GM12878 (cell line): ENCODE measurements at places on chromosomes 3 and 15. TPM values are rescaled to one million over a fixed set of nuclear protein-coding genes. Genes with fewer than 3 reads are reported as not detected.
A peak's percentile ranks its signal among the peaks of the same experiment; 100 is the strongest.

DNA sequence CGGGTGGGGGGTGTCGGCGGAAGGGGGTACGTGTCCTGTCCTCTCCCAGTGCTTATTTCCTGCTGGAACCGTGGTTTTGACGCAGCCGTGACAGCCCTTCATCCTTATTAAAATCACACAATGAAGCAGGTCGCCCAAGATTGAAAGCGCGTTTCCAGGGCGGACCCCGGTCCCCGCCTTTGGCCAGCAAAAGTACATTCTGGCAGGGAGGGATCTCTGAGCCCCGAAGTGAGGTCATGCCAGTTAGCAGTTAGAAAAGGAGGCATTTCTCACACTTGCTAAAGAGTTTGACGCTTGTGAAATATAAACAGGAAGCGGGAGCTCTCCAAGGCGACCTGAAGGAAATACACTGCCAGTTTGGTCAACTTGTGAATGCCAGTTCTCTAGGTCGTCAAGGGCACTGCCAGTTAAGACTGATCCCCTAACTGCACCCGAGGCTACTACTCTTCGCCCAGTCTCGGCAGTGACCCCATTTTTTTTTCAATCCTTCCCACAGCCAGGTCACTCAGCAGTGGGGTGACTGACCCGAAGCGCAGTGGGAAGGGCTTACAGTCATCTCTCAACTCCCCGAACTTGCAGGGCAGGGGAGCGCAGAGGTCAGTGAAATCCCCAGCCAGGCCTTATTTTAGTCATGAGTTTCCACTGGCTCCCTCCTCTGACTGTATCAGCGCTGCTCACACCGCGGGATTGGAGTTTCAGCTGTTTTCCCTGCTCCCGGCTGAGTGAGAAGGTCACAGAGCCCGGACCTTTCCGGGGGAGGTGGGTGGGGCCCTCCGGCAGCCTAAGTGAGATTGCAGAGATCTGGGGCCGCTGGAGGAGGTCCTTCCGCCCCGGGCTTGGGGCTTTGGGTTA lies 2.0 kb upstream of the BHLHE40 start:
- peak; percentile 89 for DNase-seq

DNA sequence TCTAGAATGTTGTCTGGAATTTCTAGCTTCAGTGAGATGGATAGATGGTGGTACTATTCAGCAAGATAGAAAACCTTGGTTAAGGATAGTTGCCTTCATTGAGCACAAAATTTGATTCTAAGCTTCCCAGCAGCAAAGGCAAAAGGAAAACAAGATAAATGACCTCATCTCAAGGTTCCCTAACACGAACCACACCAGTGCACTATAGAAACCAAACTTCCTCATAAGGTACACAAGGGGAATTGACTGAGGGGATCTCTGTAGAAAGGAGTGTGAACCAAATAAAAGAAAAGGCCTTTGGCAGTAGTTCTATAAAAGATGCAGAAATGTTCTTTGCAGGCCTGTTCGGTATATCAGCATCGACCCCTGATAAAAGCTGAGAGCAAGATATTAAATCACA lies 288.9 kb downstream of the SHQ1 start:
- DNase-seq = no peak

DNA sequence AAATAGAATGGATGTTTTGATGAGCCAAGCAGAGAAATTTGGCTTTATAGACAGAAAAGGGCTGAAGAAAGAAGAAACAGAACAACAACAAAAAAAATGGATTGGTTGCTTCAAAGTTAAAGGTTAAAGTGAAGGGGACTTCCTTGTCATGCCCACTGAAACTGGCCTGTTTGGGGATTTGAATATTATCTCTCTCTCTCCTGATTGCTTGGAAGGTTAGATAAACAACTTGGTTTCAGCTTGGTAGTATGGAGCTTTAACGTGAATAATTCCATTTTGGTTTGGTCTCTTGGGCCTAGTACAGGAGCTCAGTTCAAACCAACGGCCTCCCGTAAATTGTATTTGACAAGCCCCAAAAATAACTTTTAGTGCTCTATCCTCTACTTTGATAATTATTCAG lies 70.8 kb upstream of the MBNL1 start:
- DNase-seq = no peak

DNA sequence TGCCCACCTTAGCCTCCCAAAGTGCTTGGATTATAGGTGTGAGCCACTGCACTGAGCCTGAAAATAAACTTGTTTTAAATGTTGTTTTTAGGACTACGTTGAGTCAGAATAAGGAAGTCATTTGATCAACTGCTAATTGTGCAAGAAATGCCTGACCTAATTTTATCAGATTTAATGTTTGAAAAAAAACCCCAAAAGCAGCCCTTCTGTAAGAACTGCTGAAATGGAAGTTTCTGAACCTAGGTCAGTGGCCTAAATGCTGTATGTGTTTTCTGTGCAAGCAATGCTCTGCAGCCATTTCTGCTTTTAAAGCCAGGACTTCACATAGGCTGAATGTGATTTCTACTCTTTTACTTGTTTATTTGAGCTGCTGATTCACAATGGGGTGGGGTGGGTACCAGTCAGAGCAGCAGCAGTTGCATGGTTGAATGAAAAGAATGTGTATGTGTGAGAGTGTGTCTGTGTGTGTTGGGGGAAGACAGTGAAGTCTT lies 6.6 kb downstream of the GPX1 start:
- DNase-seq = no peak

GRCh38 chr3:146513386-146514051 lies 30.9 kb downstream of the PLSCR1 start:
- no peak for DNase-seq

DNA sequence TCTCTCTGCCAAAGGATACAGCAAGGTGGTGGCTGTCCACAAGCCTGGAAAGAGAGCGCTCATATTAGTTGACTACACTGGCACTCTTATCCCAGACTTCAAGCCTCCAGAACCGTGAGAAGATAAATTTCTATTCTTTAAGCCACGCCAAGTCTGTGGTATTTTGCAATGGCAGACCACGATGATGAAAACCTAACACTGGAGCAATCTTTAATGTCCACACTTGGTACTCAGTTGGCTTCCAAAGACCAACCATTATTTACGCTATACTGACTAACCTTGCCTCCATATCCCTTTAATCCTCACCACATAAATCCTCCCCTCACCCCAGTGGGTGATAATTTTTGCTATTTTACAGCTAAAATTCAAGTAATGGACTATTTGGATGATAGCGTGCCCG lies 16.9 kb upstream of the LACTB start:
- no peak for DNase-seq

GRCh38 chr3:14948609-14949038 lies 1.2 kb downstream of the NR2C2 start:
- DNase-seq = no peak

DNA sequence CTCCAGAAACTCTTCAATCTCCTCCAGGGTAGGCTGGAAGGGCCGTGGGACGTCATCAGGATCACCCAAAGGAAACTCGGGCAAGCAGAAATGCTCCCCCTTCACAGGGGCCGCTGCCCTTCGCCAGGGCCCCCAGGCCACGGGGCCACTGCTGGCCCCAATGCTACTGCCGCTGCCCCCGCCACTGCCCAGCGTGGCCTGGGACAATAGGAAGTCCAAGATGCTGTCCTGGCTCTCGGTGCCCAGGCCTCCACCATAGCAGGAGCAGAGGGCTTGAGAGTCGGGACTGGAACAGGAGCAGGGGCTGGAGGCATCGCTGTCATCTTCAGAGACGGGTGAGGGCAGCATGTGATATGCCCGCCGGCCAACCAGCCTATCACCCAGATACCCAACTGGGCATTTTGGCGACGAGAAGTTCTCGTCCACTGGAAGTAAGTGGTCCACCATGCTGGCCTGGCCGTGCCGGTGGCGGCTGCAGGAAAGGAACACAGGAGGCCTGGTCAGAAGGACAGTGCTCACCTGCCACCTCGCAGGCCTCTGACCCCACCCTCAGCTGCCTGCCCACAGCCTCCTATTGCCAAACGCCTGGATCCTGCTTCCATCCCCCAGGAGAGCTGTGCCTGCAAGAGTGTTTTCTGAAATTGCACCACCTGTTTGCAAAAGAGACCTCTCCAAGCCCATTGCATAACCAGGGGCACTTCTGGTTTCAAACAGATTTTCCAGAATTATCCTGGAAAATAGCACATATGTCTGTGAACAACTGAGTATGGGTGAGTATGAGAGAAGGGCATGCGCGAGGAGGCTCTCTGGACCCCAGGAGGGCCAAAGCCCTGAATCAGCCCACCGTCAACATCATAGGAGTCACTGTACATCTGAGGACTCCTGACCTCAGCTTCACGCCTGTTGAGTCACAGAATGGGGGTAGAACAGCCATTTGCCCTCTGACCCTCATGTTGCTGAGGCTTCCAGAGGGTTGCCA lies 4.4 kb downstream of the KLF15 start:
- DNase-seq = no peak

DNA sequence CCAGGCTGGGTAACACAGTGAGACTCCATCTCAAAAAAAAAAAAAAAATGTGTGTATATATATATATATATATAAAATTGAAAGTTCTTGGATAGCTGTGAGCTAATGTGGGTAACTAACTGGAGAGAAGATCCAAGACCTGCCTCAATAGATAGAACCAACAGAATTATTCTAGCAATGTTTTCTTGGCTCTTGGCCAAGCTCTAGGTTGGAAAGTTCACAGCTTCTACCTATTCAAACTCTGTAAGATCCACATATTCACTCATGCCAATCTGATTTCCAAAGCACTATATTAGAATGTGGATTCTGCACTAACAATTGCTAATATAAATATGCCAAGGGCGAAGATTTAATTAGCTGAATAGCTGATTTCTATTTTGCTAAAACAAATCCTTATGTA lies 29.8 kb upstream of the CMTM6 start:
- no peak for DNase-seq

DNA sequence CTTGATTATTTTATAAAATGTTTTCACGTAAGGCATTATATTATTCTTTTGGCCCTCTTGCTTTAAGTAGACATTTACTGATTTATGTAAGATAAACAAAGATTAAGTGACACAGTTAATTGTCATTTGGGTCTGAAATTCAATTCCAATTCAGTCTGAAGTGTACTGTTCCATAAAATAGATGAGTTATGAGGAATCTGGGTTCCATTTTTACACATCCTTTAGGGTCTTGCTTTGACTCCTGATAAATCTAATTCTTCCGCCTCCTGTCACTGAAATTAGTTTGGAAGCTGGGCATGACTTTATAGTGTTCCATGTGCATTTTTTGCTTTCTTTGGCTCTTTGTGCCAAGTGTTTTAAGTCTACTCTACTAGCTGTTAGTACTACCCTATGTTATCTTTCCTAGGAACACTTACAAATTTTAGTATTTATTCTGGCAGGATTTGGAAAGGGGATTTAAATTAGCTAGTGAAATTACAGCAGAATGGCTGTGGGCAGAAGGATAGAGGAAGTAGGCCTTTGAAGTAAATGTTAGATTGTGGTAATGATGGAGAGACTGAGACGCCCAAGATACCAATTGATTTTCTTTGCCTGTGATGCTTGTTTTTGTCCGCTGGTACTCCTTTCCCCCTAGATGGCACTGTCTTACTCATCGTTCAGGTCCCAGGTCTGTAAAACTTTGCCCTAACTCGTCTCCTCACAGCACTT lies 14.3 kb downstream of the ARL8B start:
- no peak for DNase-seq

GRCh38 chr15:53312707-53313106 lies 446.8 kb downstream of the WDR72 start:
- no peak for DNase-seq

DNA sequence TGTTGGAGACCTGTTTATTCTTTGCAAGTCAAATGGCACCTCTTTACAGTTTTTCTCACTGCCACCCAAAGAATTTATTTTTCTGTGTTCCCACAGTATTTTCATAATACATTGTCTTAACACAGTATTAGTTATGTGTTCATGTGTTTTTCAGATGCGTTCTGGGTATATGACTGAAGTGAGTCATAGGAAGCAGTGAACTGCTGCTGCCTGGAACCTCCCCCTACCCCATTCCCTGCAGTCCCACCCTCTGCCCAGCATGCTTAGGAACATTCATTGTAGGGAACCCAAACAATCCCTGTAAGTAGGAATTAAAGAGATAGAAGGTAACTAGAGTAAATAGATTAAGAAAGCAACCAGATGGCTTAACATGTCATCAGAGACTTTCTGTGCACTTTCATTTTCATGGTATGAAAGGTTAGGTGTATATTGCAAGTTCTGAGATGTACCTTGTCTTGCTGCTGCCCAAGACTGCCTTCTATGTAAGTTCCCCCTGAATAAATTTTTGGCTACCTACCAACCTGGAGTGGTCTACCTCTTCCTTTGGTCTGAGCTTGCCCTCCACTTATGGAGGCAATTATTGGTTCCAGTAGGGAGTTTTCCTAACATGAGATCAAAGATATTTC lies 21.9 kb upstream of the SQOR start:
- DNase-seq = no peak

- DNase-seq = peak; percentile 16
These were observed 87.2 kb downstream of the TGFBR2 start for GRCh38 chr3:30693470-30694120.

DNA sequence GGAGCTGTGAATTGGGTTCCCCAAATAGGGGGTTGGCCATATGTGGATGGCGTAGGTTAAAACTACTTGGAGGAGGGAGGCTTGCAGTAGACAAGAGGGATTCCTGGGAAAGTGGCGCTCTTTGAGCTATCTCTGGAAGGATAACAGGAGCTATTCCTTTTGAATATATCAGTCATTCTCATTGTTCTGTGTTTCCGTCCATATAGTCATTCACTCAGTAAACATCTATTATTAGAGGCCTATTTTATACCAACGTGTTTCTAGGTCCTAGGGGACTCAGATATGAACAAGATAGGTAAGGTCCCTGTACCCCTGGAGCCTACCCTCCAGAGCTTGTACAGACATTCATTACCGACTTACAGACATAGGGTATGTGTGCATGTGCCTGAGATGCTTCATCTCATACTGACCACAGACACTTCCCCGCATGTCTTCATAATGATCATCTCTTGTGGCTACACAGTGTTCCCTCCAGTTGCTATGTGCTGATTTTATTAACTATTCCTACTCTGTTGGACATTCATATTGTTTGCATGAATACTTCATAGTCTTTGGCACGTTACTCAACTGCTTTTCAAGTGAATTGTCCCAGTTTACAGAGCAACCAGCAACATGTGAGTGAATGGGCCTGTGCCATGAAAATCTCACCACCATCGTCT lies 55.8 kb upstream of the VILL start:
- no peak for DNase-seq

GRCh38 chr3:129176051-129176450 lies 7.6 kb downstream of the CNBP start:
- DNase-seq = no peak

DNA sequence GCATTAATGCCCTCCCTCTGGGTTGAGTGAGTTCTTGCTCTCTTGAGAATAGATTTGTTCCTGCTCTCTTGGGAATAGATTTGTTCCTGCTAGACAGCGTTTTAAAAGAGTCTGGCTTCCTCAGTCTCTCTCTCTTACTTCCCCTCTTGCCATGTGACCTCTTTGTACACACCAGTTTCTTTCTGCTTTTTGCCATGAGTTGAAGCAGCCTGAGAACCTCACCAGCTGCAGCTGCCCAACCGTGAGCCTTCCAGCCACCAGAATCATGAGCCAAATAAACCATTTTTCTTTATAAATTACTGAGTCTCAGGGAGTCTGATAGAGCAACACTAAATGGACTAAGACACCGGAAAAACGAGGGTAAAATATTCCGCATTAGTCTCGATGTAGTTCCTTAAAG lies 253.6 kb downstream of the CNTN6 start:
- DNase-seq = no peak

Gene RNF7
- total RNA-seq = 71.4 TPM in 2 replicates

Gene ANKUB1
- total RNA-seq = not detected in 2 replicates

Gene GABRR3
- total RNA-seq = not detected in 2 replicates

Gene TLE3
- total RNA-seq = 56.3 and 65.5 TPM in 2 replicates

Gene ARPIN
- not detected in 2 replicates for total RNA-seq

Gene LYZL4
- total RNA-seq = not detected in 2 replicates

Gene CCRL2
- total RNA-seq = 1.6 and 2.1 TPM in 2 replicates

Gene GOLGA6B
- not detected in 2 replicates for total RNA-seq

Gene SPTSSB
- 1.1 and 1.8 TPM in 2 replicates for total RNA-seq
